ENCODE measurements at places on chromosomes 7 and 10.
A peak's percentile ranks its signal among the peaks of the same experiment; 100 is the strongest.

DNA sequence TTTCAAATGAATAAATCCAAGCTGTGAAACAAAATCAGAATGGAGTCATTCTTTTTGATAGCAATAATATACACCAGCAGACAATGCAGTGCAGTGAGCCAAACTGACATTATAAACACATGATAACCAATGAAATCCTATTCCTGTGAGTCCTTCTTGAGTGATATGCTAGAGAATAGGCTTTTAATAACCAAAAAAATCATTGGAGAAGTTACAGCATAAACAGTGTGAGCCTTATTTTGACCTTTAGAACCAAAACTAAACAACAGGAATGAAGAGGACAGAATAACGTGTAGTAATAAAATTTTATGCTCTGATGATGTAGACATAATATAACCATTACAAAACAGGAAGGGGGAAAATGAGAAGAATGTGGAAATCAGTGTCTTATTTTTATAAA lies 8.7 kb downstream of the HUS1 start:
- DNase-seq: no peak

- DNase-seq: no peak
Measured at GRCh38 chr7:148230296-148230695, 360.3 kb upstream of the C7orf33 start.

- no peak for DNase-seq
Measured at GRCh38 chr10:34941471-34942357, 126.6 kb upstream of the PARD3 start.

DNA sequence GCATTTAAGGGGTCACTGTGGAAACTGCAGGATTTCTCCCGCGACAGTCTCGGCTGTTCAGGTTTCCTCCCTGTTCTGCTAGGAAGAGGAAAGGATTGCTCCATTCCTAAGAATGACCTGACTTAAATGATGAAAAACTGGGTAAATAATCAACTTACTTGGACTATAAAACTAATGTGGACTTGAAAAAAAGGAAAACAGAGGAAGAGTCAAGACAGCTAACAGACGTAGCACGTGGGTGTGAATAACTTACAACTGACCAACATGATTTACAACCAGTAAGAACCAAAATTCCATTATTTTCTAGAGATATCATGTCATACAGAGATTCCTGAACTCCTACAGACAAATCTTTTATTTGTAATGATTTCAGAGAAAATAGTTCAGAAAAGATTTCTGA lies 93.8 kb downstream of the ADAM12 start:
- DNase-seq: no peak

GRCh38 chr10:27744802-27745731 lies 552 bp downstream of the MKX start:
- peak; percentile 33 for DNase-seq

DNA sequence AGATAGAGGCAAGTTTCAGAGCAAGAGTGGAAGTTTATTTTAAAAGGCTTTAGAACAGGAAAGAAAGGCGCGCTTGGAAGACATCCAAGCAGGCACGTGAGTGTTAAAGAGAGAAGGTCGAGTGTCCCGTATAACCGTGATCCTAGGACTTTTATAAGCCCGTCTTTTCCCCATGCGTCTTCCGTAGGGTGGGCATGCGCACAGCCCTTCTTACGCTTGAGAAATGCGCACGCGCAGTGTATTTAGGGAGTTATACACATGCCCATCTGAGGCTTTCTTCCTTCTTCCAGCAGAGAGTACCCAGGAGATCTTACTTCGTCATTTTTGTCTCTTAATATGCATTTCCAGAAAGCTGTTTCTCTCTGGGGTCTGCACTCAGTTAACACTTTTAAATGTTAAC lies 52.4 kb downstream of the CALD1 start:
- DNase-seq: no peak

Data from foreskin fibroblast (primary cell).